Stimulated activated CD8-positive, alpha-beta memory T cell treated with anti-CD3 and anti-CD28 coated beads, Interleukin-15, amount 100 ng/mL, for 4 hours (primary cell): ENCODE measurements at places on chromosomes 5 and 9.

- DNase-seq = no peak
Observed at GRCh38 chr9:92538541-92538940, 2.8 kb upstream of the ECM2 start.

- no peak for DNase-seq
Observed at GRCh38 chr5:79630444-79630843, 18.2 kb downstream of the TENT2 start.

DNA sequence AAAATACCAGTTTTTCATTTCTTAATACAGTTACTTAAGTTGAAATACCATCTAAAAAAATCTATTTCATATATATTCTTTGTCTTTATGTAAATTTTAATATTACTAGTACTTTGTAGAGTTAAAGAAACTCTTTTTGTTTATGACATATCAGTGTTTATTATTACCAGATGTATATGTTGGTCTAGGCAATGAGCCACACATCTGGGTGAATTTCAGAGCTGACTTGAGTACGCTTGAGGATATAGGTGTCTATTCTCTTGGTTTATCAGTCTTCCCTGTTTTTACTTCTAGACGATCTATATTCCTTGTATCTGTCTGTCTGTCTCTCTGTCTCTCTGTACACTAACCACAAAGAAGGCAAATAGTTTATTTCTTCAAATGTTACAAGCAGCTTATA, 2.9 kb downstream of the SMAD5 start:
- DNase-seq = no peak

DNA sequence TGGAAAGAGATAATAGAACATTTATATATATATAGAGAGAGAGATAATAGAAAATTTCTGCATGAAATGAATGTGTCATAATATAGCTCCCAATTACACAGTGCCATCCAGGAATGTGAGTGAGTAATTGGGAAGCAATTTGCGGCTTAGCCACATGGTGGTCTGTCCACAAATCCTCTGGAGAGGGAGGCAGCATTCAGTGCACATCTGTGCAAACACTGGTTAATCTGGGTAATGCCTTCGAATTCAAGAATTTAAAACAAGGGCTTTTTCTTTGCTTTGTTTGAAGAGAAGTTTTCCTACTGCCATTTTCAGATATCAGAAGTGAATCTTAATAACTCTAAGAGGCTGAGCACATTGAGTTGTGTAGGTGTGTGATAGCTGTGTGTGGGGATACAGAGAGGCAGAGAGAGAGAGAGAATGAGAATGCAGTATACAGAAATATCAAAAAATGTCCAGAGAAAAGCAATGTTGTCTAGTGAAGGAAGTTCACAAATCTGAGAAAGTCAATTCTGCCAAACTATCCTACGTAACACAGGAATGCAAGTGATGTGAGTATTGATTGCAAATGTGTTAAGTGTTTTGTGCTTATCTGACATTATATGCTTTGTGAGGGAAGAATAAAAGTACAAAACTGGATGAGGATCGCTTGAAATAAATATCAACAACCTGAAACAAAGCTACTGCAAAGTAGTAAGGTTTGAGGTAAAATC, 134.6 kb downstream of the EDIL3 start:
- DNase-seq = no peak

DNA sequence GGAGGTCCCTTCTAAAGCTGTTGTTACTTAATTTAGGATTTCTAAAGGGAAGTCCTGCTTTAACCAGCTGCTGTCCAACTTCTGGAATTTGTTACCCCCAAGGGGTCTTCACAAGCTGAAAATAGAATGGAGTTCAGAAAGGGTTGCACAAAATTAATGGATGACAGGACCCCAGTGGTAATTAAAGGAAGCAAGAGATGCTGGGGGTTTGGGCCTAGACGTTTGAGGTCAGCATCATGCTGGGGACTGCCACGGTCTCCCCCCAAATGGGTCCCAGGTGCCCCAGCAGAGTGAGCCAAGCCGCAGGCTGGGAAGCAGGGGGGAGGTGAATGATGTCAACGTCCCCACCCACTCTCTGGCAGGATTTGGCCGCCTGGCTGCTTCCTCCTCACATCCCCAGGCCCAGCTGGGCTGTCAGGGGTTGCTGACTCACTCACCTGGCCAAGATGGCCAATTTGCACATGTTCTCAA, 97.5 kb upstream of the ARAP3 start:
- no peak for DNase-seq

- DNase-seq = no peak
Observed at GRCh38 chr9:81748091-81748490, 58.7 kb upstream of the TLE1 start.

- no peak for DNase-seq
Observed at GRCh38 chr5:17004441-17005106, 68.5 kb upstream of the MYO10 start.

DNA sequence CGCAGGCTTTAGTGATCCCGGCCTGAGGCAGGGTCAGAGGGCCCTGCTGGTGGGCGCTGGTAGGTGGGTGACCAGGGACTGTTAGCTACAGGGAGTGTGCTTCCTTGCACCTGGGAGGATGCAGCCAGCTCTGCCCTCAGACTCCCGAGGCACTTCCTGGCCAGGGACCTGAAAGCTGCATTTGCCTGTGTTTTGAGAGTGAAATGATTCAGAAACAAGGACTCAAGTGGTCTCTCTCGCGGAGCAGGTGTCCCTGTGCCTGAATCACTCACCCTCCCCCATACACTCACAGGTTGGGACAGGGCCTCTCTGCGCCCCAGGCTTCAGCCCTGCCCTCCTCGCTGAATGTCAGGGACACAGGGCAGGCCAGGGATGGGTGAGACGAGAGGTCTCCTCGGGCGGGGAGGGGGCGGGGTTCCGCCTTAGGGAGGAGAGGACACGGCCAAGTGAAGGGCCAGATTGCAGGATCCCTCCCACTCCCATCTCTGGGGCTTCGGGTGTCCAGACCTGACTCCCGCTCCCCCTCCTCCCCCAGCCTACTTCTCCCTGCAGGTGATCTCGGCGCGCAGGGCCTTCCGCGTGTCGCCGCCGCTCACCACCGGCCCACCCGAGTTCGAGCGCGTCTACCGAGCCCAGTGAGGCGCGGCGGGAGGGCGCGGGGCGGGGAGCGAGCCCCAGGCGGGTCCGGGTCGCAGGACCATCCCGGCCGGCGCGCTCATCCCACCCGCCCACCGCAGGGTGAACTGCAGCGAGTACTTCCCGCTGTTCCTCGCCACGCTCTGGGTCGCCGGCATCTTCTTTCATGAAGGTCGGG, 1.5 kb downstream of the LTC4S start:
- no peak for DNase-seq

- DNase-seq = no peak
Observed at GRCh38 chr9:1055166-1055565, 5.0 kb downstream of the DMRT2 start.

DNA sequence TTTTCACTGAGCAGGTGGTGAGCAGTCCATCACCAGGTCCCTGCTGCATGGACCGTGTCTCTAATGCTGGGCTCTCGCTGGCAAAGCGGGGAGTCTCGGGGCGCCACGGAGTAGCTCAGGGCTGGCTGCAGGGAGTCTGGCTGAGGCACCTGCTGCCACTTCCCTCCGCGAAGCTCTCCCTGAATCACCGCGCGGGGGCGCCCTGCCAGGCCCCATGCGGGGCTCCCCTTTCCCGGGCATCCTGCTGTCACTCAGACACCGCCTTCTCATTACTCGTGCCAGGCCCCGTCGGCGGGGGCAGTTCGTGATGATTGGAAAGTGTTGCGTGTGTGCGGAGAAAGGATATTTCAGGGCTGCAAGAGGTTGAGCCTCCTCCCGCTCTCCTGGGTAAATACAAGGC, 335.8 kb downstream of the IRX2 start:
- DNase-seq = no peak

- DNase-seq = no peak
Observed at GRCh38 chr9:87880683-87881082, 2.0 kb upstream of the SPATA31E1 start.

DNA sequence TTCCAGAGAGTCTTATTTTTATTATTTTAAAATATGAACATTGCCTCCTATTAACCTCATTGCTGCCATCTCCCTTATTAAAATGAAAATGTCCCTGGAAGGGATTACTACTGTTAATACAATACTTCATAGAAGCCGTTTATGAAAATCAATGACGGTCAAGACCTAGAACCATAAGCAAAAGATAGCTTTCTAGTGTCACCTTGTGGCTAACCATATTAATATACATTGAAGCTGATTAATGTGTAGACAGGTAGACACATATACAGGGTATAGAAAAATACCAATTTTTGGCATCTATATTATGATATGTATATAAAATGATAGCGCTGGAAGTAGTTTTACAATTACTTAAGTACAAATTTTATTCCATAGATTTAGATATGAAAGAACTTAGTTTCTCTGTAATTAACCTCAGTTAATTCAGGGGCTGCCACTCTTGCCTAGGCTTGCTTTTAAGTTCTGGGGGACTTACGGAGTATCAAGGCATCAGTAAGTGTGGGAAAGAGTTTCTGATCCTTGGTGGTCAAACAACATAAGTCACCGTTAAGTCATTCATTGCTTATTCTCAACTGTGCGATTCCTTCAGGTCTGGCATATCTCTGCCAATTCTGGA, 2.5 kb upstream of the YTHDC2 start:
- no peak for DNase-seq

DNA sequence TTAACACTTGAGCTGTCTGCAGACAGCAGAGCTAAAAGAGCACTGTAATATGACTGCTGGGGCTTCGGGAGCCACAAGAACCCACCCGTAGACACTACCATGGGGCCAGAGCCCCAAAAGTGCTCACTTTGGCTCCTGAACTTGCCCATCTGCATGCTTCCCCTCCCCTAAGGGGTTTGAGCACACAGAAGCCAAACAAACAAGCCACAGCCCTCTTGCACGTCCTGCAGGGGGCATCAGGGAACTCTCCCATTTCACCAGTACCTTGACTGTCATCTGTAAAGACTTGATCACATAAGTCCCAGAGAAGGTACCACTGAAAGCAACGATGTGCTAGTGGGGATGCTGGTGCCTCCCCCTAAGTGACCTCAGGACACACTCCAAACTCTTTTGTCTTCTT, 681.8 kb downstream of the SEMA5A start:
- DNase-seq = no peak

- DNase-seq = no peak
Observed at GRCh38 chr5:175825893-175826292, 45.5 kb upstream of the CPLX2 start.

GRCh38 chr9:130345897-130346385, 80.4 kb downstream of the HMCN2 start:
- no peak for DNase-seq

- DNase-seq = no peak
Observed at GRCh38 chr5:95715799-95716461, 15.2 kb upstream of the RHOBTB3 start.

DNA sequence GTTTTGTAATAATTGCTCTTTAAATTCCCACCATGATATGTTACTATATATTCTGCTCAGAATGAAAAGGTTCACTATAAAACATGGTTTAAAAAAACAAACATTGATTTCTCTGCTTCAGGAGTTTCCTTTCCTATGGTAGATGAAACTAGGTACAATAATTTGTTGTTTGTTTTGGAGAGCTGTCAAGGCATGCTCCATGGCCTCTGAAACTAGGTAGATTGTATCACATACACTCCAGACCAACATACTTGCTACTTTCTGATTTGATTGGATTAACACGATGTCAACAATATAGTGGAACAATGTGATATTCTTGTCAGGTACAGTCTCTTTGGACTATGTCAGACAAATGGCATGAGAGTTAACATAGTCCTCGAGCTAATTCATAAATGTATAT, 452.7 kb upstream of the CDH9 start:
- no peak for DNase-seq

GRCh38 chr9:86340356-86341006, 13.7 kb downstream of the TUT7 start:
- DNase-seq = no peak

- DNase-seq = no peak
Observed at GRCh38 chr5:132447196-132447595, 43.4 kb downstream of the IRF1 start.

- no peak for DNase-seq
Observed at GRCh38 chr9:114046875-114047274, 31.2 kb downstream of the AMBP start.

DNA sequence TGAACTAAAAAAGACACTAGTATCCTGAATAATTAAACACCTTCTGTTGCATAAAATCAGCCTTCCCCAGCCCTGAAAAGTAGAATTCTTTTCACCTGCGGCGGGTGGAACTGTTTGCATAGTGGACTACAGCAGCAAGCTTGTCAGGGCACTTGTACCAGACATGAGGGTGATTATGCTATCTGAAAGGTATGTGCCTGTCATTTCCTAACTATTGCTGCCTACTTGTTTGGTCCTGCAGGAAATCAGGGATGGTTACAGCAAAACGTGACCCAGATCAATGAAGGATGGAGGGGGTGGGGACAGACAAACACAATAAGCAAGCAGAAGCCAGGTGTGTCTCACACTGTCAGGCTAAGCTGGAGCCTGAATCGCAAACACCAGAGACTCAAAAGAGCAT, 385.6 kb downstream of the MLLT3 start:
- no peak for DNase-seq

GRCh38 chr5:99060306-99061261, 131.8 kb upstream of the CHD1 start:
- peak; percentile 74 for DNase-seq

- DNase-seq = no peak
Observed at GRCh38 chr9:16817002-16817401, 53.5 kb downstream of the BNC2 start.

- DNase-seq = no peak
Observed at GRCh38 chr9:91953718-91954117, 3.7 kb upstream of the ROR2 start.

DNA sequence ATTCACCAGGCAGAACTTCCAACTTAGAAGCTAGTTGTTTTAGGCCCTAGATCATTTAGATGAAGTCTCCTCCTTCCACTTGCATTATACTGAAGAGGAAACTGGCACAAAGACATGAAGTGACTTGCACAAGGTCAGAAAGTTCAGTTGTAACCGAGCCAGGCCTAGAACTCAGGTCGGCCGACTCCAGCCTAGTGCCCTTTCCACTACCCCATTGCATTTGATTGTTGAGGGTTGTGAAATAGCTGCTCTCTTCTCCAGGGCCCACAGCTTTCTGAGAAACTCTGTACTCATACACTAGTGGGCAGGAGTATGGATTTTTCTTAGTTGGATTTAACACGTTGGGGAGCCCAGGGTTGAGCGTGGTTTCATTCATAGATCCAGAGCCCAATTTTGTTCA, 5.6 kb downstream of the ZNF462 start:
- DNase-seq = no peak

GRCh38 chr9:131734165-131734610, 5.7 kb downstream of the RAPGEF1 start:
- no peak for DNase-seq

DNA sequence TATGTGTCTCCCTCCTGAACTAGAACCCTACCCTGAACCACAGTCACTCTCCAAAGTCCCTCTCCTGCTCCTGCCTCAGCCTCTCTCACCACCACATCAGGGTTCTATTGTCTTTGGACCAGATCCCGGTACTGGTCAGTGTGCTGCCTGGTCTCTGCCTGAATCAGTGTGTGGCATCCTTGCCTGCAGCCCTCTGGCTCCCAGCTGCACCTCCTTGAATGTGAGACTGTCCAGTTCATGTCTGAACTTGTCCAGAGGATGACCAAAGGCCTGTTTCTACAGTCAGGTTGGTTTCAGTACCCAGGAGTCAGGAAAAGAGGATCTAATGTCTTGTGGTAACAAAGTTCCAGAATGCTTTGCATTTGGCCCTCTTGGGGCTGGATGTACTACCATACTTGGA, 76.8 kb upstream of the RANBP3L start:
- DNase-seq = no peak
